ENCODE measurements at places on chromosomes 11 and 22.

- no peak for DNase-seq
Observed at GRCh38 chr11:120066738-120067437, 71.0 kb downstream of the TRIM29 start.

DNA sequence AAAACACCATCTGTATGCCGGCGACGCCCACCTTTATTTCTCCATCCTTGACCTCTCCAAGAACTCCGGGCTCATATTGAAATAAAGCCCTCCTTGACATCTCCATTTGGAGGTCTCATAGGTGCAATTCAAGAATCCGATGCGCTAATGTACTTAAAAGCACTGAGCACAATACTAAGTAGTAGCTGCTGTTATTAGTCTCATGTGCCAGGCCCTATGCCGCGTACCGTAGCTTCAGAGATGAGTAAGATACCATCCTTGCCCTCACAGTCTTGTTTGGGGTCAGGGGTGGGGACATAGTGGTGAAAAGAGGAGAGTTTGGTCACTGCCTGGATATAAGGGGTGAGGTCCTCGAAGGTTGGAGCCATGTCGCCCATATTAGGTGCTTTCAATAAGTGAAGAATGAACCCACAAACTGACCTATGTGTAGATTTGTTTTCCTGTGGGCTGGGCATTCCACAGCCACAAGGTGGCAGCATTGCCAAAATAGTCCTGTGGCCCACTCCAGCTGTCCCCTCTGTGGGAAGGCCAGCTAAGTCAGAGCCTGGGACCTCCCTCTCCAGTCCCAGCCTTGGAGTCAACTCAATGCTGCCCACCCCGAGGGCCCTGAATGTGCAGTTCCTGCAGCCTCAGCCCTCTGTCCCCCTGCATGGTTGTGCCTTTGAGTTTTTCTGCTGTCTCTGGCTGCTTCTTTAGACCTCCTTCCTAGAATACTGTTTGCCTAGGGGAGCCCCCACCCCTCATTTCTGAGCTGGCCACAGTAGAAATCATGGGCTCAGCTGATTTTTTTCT lies 6.5 kb downstream of the DCPS start:
- DNase-seq, result peak; percentile 70

DNA sequence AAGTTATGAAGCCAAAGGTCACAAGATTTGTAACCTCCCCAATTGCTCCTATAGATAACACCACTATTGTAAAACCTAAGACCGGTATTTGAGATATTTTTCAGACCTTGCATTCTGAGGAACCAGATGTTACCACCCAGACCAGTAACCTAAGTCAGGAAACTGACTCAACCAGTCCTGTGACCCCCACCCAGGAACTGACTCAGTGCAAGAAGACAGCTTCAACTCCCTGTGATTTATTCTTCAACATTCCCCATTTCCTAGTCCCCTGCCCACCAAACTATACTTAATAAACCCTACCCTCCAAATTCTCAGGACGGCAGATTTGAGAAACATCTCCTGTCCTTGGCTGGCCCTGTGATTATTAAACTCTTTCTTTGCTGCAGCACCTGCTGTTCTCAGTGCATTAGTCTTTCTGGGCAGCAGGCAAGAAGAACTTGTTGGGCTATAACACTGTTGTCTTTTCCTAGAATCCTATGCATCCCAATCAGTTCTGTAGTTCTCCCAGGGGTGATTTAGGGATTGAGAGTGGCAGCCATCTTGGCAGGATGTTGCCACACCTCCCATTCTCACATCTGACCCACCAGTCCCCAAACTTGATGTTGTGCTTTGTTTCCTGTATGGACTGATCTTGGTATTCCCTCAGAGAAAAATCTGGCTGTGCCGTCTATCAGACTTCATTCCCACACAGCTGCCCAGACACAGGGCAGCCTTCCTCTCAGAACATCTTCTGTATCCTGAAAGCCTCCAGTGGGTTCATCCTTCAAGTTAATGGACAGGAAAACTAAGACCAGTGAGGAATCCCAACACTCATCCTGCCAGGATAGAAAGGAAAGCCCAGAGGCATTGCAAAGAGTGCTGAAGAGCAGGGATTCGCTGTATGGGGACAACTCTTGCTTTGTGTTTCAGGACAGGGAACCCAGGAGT lies 104.0 kb downstream of the PDE2A start:
- DNase-seq, result no peak

DNA sequence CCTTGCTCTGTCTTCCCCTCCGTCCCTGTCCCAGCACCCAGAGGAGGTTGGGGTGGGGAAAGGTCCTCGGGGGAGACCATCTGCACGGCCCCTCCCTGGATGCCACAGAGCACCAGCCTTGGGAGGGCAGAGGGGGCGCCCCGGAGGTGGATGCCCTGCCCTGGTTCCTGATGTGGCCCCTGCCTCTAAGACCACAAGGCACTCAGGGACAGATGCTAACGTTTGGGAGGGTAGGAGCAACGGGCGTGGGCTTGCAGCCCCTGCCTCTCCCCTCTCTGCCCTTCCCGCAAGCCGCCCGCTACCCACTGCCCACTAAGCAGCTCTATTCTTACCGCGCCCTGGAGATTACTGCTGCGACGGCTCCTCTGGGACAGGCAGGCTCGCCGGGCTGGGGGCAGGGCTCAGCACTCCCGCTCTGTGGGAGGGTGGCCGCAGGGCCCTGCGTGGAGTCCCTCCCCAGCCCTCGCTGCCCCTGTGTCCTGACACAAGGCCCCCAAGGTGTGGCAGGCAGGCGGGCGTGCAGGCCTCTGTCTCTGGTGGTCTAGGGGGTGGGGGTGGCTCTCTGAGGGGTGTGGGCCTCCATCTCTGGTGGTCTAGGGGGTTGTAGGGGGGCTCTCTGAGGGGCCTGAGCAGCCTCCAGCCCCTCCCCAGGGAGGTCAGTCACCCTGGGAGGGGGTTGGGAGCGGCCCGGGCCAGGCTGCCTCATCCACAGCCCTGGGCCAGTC lies 14.9 kb downstream of the BRSK2 start:
- DNase-seq, result no peak

DNA sequence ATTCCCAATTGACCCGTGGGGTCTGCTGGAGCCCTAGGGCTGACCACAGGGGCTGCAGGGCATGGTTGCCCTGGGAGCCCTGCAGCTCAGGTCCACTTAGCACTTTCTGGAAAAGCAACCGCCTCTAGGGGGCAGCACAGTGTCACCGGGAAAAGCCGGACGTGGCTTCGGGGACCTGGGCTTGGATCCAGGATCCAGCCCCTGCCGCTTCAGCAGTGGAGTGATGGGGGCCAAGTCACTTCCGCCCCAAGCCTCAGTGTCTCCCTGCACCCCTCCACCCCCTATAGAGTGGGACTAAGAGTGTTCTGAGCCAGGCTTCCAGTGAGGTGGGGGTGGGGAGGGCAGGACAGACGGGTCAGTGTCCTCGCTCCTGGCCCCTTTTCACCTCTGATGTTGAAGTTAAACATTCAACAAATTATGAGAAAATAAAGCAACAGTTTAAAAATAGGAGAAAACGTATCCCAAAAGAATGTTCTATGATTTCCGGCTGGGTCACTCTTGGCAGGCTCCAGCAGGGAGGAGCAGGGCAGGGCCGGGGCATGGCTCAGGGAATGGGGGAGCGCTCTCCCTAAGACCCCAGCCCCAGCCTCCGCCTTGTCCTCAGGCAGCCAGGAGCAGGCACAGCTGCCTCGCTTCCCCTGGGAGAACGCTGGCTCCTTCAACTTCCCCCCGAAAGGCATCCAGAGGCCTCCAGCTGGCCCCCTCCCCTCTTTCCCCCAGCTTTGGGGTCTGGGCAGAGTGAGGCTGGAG lies 96.5 kb upstream of the FGF3 start:
- peak; percentile 38 for DNase-seq

- no peak for DNase-seq
Observed at GRCh38 chr11:77035039-77035438, 841 bp downstream of the B3GNT6 start.

- DNase-seq, result no peak
Observed at GRCh38 chr11:131579932-131580387, 209.5 kb downstream of the NTM start.
